ENCODE measurements at places on chromosomes 11 and 22.
A peak's percentile ranks its signal among the peaks of the same experiment; 100 is the strongest.

DNA sequence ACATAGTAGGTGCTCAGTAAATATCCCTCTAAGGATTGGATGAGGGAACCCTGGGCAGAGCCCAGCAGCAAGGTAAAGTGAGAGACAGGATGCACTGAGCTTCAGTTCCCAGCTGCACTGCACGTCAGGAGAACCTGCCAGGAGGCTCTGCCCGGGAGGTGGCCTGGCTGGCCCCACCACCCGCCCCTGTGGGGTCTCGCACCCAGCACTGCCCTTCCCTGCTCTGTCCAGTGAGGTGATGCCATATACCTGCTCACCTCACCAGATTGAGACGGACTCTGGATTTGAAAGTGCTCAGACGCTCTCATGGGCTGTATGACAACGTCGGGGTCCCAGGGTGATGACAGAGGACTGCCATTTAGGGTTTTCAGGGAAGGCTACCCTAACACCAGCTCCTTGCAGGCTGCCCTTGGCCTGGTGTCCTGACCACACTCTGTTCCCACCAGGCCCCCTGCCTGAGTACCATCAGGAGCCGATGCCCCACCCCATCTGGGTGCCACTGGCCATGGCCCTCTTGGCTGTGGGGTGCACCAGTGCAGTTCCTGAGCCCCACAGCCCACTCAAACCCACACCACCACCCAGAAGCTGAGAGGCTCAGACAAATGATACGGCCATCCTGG lies 61.7 kb upstream of the FGF3 start:
- no peak for DNase-seq

- DNase-seq, result no peak
These were observed 3.4 kb upstream of the IGLL5 start for GRCh38 chr22:22884010-22884887.

- DNase-seq, result no peak
These were observed 59.7 kb upstream of the KCNQ1OT1 start for GRCh38 chr11:2759228-2760195.

- no peak for DNase-seq
These were observed 82.5 kb downstream of the SGSM3 start for GRCh38 chr22:40452730-40453487.

- no peak for DNase-seq
These were observed 16.3 kb upstream of the GPR83 start for GRCh38 chr11:94417386-94417987.

DNA sequence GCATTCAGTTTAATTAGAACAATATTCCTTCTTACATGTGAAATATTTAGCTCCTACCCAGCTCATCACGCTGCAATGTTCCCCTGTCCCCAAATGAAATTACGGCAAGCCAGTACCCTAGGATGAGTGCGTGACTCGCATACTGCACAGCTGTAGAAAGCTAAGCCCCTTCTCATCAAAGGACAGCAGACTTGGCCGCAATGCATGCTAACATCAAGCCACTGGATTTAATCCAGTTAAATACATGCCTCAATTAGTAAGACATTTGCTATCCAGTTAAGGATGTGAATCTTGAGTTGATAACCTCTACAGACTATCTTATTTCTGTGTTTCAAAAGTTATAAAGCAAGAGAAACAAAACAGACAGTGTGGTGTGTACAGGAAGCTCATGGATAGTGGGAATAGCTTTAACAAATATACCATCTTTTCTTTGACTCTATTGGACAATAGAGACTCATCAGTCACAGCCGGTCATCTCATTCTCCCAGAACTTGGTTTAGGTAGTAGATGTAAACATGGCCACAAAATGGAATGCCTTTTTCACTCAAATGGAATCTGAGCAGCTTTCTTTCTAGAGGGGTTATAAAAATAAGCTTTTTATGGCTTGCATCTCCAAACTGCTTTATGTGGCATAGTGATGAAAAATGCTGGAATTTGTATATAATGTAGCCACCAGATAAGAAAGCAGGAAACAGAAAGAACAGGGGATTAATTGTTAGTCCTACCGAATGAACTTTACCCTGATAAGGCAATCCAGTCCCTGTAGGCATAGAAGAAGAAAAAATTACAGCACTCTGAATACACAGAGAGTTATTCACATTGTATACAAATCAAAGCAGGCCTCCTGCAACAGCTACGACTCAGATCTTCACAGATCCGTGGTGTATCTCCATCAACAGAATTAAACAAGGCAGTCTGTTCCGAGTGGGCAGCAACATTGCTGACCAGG lies 224.1 kb downstream of the CADM1 start:
- DNase-seq, result no peak

DNA sequence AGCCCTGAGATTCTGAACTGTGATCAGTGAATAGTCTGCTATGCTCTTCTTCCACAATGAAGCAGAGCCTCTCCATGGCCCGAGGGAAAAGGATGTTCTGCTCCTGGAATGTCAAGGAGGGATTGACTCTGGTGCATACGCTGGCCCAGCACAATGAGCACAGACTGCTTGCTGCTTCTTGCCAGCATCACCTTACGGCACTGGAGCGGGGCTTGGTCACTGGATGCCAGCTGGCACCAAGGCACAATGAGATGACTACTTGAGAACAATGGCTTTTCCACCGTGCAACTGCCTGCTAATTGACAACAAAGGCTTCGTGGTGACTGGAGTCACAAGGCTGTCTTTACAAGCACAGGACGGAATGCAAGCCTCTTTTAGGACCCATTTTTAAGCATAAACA lies 139.2 kb downstream of the DSCAML1 start:
- DNase-seq, result no peak

GRCh38 chr11:128889657-128890213 lies 1.4 kb upstream of the KCNJ5 start:
- no peak for DNase-seq

- DNase-seq, result no peak
These were observed 20.2 kb upstream of the ST14 start for GRCh38 chr11:130139401-130139800.

GRCh38 chr11:68780829-68781228 lies 29.5 kb upstream of the TESMIN start:
- no peak for DNase-seq

GRCh38 chr11:36409152-36409816 lies 100.8 kb downstream of the TRAF6 start:
- DNase-seq, result no peak

GRCh38 chr22:49340406-49340805 lies 487.3 kb downstream of the BRD1 start:
- no peak for DNase-seq

- no peak for DNase-seq
These were observed 17.3 kb upstream of the SLC29A2 start for GRCh38 chr11:66388780-66389386.

- DNase-seq, result peak; percentile 3
These were observed 451 bp upstream of the HDHD5 start for GRCh38 chr22:17159504-17159951.

- no peak for DNase-seq
These were observed 7.3 kb upstream of the NCF4 start for GRCh38 chr22:36853407-36854099.

DNA sequence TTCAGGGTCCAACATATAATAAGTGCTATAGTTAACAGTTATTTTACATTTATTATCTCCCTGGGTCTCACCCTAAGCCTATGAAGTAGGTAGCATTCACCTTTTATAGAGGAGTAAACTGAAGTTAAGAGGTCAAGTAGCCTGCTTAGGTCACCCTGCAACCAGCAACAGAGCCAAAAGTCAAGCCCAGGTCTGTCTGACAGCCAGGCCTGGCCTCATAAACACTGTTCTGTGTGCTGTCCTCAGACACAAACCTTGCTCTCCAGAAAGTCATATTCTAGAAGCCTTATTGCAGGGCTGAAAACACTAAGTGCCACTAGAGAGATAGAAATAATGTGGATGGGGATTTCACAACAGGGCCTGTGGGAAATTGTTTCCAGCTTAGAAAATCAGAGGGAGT lies 59.3 kb downstream of the BDNF start:
- no peak for DNase-seq

- DNase-seq, result no peak
These were observed 34.2 kb upstream of the NECTIN1 start for GRCh38 chr11:119763071-119763728.

DNA sequence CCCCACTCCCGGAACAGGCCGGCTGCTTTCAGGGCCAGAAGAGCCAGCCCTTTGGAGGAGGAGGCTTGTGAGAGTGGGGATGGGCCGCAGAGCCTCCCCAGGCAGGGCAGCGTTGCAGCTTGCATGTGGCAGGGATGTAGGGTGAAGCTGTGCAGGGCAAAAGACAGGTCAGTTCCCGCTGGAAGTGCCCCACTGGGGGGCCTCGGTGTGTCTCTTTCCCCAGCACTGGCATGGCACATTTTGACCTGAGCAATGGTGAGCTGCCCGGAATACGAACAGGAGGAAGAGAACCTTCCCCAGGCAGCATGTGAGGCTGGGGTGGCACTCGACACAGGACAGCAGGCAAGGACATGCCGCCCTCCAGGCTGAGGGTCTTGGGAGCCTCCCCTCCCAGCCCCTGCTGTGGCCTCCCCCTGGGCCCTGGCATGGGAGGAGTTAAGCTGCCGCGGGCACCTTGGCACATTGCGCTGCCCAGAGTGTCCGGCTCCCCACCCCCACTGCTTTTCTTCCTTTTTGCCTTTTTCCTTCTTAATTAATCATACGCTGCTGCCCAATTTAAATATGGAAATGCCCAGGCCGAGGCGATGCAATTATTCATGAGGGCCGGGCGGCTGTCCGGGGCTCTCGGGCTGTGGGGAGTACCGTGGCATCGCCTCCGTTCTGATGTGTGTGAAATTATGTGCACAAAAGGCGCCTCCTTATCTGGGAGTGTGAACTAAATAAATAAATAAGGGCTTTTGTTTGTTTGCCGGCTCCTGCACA lies 76.0 kb upstream of the WNT7B start:
- no peak for DNase-seq

DNA sequence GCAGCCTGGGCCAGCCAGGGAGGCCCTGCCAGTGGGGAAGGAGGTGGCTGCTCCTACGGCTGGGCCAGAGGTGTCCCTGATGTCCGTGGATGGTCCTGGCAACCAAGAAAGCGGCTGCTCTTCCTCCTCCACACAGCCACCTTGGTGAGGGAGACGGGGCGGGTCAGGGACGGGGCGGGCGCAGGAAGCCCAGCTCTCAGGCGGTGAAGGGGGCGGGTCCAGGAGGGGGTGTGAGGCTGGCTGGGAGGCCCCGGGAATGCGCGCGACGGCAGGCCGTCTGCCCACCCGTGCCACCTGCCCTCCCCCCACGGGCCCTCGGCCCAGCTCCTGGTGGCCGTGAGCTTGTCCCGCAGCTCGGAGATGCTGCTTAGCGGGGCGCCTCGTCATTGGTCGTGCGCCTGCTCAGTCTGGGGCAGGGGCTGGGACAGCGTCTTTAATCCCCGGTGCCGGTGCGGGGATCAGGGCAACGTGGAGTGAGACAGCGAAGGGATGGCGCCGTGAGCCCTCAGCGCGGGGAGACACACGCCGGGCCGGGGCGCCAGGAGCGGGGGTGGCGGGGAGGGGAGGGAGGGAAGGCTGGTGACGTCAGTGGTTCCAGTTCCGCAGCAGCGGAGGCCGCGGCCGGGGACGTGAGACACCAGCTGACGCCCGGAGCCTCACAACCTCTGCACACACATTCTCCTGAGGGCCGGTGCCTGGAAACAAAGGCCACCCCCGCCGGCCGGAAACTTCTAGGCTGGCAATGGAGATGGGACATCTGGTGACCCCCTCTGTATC lies 6.7 kb upstream of the BRSK2 start:
- no peak for DNase-seq

DNA sequence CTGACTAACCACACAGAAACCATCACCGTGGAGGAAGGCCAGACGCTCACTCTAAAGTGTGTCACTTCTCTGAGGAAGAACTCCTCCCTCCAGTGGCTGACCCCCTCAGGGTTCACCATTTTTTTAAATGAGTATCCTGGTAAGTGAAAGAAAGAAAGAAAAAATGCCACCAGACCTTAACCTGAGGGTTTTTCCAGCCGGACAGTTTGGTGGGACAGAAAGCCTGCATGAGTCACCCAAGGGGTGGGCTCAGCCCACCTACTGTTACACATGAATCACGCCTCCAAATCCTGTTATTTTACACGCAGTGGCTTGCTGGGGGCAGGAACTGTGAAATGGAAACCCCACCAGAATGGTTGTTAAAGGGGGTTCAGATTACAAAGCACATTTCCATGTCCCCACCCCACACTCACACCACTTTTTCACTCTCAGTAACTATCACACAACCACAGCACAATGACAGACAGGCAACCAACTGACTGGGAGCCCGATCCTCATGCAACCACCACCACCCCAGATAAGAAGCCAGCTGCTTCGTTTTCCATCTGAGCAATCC lies 11.9 kb downstream of the CRTAM start:
- DNase-seq, result no peak

DNA sequence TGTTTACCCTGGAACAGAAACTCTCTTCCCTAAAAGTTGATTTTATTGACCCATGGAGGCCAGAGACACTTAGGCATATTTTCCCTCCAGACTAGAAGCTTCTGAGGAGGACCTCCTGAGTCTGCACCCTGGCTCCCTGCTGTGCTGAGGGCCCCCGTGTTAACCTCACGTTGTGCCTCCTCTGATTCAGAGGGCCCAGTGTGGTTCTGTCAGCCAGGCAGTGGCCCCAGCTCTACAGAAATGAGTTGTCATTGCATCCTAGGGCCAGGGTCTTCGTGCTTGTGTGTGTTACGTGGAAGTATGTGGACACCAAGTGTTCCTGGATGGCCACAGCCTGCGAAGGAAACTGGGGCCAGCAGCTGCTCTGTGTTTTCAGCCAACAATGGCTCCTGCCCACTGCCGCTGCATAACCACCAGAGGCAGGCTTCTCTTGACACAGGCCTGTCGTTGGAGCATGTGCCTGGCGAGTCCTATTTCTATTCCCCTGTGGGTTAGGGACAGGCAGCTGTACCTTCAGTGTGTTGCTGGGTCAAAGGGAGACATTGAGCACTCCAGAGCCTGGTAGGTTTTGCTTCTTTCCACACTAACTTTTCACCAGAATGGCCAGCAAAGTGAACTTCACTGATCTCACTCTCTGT lies 44.5 kb downstream of the MED15 start:
- no peak for DNase-seq

- DNase-seq, result no peak
These were observed 461 bp downstream of the TBC1D10A start for GRCh38 chr22:30326255-30326705.

- DNase-seq, result no peak
These were observed 2.5 kb upstream of the STK33 start for GRCh38 chr11:8596504-8597046.

DNA sequence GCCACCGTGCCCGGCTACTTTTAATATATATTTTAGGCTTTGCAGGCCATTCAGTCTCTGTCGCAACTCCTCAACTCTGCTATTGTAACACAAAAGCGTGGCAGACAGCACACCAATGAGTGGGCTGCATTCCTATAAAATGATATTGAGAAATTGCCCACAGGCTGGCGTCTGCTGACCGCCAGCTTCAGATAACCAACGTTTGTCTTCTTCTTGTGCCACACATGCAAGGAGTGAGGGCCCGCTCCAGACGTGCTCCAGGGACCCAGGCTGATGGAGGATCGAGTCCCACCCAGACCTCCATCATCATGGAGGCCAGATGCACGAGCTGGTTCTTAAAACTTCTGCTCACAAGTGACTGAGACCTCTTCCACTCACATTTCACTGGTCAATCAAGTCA lies 35.4 kb upstream of the LINC01488 start:
- DNase-seq, result no peak

DNA sequence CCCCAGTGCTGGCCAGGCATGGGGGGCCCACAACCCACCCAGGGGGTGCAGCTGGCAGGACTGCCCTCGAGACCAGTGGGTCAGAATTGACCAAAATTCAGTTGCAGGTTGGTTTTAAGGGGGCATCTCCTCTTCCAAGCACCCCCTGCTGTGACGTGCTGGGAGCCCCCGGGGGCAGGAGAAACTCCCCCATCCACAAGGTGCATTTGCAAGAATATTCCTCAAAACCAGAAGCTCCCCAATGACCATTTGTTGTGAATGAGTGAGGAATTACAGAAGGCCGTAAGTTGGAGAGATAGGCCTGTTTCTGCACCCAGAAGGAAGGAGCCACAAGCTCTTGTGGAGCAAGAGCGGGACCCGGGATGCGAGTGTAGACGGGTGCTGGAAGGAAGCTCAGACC lies 414.5 kb downstream of the BRD1 start:
- no peak for DNase-seq

All from NCI-H1436 treated with DMSO at 0.1 percent for 48 hours (cell line).